NCI-H1105 (cell line): ENCODE measurements at places on chromosomes 2 and 18.

GRCh38 chr2:200262047-200262446 is 44.4 kb upstream of the SPATS2L start:
- DNase-seq: no peak

- no peak for DNase-seq
These were observed 151.4 kb downstream of the LRRTM1 start for GRCh38 chr2:80153151-80153550.

GRCh38 chr18:2717407-2717806 is 61.9 kb downstream of the SMCHD1 start:
- no peak for DNase-seq

GRCh38 chr2:225042800-225043167 is 516 bp upstream of the DOCK10 start:
- no peak for DNase-seq

- DNase-seq: no peak
These were observed 112.7 kb upstream of the RBMS1 start for GRCh38 chr2:160606341-160606740.

DNA sequence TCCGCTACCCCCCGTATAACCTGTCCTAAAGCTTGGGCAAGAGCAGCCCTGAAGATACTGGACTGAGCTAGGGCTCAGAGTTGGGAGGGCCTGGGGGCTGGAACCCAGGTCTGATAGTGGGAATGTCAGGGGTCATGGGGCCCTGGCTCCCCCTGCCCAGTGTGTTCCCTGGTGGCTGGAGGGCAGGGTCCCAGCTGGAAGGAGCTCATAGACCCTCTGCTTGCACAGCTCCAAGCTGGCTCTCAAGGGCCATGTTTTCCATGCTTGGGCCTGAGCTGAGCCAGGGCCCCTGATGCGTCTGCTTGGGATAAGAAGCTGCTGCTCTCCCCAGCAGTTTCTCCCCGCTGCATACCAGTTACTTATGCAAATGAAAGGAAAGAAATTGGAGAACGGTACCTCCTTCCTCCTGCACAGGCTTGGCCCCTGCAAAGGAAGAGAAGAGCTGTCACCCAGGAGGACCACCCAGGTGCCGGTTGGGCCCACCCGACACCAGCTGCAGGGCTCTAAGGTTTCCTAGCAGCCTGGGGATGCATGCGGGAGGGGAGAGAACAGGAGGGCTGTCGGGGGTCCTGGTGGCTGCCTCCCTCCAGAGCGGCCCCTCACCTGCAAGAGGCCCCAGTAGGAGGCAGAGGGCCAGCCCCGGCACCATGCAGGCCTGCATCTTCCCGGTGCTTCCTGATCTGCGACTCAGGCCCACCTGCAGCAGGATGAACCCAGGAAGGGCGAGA is 628 bp downstream of the OTOS start:
- DNase-seq: no peak

DNA sequence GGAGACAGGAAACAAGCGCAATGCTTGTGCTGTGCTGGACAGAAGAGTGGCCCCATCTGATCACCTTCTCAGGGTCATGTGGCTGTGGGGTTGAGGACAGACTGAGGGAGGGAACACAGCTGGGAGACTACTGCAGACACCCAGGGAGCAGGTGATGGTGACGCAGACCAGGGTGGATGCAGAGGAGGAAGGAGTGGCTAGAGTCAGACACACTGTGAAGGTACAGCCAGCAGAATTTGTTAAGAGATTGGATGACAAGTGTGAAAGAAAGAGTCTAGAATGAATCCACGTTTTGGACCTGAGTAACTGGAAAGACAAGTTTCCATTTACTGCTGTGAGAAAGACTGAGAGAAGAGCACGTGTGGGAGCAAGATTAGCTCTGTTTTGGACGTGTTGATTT is 15.9 kb upstream of the POMC start:
- DNase-seq: no peak

DNA sequence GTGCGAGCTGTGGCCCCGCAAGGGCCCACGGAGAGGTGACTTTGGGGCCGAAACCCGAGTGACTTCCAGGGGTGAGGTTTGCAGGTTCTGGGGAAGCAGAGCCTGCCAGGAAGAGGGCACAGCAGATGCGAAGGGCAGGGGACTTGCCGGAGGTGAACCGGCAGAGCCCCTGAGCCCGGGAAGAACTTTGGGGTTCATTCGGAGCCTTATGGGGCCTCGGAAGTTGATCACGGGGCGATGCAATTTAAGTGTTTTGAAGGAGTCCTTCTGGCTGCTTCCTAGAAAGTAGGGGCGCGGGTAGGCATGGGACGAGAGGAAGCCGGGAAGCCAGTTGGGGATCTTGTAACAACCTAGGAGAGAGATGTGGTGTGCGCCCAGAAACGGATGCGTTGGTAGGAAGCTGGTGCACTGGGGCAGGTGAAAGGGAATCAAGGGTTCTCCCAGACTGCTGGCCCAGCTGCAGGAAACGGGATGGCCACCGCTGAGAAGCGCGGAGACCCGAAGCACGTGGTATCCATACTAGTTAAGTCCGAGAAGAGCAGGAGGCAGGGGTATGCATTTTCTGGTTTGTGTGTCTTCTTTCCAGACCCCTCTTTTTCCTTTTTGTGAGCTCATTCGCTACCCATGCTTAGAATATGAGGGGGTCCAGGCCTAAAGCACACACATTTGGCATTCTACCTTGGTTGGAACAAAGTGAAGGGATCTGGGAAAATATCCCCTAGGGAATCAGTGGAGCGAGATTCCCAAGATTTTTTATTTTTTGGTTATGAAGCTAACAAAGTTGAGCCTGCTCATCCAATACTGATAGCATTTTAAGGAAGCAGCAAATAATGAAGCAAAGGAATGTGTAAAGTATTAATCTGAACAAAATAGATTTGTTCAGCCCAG is 758 bp downstream of the SCLY start:
- DNase-seq: peak; percentile 11

DNA sequence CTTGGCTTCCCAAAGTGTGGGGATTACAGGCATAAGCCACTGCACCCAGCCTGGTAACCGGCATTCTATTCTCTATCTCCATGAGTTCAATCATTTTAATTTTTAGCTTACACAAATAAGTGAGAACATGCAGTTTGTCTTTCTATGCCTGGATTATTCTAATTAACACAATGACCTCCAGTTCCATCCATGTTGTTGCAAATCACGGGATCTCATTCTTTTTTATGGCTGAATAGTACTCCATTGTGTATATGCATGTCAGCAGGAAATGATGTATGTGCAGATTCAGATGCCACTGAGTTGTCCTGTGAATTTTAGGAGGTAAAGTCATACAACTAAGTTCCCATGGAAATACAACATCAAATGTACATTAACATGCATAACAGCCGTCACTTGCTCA is 24.7 kb upstream of the AMMECR1L start:
- DNase-seq: no peak

- no peak for DNase-seq
These were observed 25.1 kb downstream of the GPR35 start for GRCh38 chr2:240650254-240650965.

GRCh38 chr2:13821255-13821880 is 811.1 kb upstream of the LRATD1 start:
- DNase-seq: no peak

- no peak for DNase-seq
These were observed 136.9 kb downstream of the SLC39A10 start for GRCh38 chr2:195793881-195794280.

GRCh38 chr18:39558658-39559057 is 1993.1 kb upstream of the CELF4 start:
- DNase-seq: no peak

DNA sequence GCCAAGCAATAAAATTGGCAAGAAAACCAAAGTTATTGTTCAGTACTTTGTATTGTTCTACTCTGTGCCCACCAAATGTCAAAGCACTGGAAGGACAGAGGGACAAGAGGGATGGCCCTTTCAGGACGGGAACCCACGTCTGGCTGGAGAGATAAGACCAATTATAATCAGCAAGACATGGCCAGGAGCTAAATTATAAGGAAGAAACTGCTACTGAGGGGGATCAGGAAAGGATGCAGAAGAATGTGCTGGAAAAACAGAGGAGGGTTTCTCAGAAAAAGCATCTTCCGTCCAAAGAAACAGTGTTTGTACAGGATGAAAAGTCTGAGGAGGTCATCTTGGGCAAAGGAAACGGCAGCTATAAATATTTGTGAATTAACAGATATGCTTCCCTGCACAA is 46.4 kb upstream of the NARS1 start:
- no peak for DNase-seq

GRCh38 chr18:13191031-13191430 is 27.5 kb upstream of the LDLRAD4 start:
- no peak for DNase-seq
